ENCODE measurements at places on chromosomes 2 and 18. TPM values are rescaled to one million over a fixed set of nuclear protein-coding genes. Genes with fewer than 3 reads are reported as not detected.

DNA sequence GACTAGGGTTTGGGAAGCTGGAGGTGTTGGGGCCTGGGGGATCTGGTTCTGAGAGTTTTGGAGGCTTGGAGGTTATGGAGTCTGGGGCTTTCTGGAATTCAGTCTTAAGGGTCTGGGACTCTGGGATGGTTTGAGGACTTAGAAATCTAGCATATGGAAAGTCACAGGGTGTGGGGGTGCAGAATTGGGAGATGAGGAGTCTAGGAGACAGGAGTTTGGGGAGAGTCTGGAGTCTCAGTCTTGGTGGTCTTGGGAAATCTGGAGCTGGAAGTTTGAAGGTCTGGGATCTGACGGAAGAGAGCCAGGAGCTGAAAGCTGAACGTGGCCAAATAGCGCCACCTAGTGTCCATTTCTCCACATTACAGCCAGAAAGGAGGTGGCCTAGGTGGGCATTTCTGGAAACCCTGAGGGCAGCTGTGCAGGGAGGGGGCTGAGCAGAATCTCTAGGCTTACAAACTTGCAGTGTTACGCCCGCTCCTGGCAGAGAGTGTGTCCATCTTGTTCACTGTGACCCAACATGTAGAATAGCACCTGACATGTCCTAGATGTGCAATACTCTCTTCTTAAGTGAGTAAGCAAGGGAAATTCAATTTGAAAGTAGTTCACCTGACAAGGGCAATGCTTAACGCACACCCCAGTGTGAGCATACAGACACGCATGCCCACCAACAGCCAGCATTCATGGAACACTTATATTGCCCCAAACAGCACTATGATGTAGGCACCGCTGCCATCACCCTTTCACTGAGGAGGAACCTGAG lies 204.8 kb downstream of the TFCP2L1 start:
- no peak for DNase-seq

- DNase-seq: no peak
Measured at GRCh38 chr2:129801575-129801974, 177.9 kb upstream of the RAB6C start.

DNA sequence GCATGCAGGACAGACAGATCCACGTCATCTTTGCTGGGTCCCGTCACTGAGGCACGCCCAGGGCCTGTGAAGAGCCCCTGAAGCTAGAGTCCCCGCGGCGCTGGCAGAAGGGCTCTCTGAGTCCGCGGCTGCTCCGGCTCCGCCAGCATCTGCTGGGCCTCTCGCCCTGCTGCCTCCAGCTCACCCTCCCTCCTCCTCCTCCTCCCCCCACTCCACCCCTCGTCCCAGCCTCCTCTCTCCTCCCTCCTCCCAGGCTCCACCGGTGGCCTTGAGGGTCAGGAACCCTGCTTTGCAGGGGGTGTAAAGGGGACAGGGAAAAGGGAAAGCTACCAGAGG lies at the start of gene TNS1:
TSS of gene TNS1 (minus strand) at position 151 of the 336 bp plus-strand sequence. CDS start at position 28, 123 bp downstream.
- peak; percentile 74 for DNase-seq

DNA sequence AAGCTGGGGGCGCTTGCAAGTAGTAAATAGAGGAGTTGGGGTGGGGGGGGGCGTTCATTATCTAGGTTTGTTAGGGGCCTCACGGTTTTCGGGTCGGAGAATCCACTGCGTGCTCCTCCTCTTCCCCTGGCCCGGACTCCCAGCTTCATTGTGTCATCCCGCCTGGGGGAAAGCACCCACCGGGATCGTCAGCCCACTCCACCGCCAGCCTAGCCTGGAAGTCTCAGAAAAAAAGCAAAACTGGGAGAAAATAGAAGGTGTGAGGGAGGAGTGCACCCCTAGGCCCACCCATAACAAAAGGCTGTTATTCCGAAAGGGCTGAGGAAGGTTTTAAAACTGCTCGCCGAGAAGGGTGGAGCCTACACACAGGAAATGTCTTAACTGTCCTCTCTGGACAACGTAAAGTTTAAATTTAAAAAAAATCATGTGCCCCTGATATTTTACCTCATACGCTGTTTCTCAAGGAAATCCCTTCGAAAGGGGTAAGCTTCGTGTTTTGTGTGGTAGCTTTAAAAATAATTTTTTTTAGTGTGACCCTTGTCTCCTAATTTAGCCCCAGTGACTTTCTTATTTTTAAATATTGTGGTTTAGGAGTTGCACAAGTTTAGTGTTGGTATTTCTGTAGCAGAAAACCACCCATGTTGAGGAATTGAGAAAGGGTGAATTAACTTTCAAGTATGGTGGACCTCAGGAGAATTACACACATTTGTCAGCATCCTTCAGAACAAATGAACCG lies 104.2 kb downstream of the SPTBN1 start:
- peak; percentile 66 for DNase-seq

Gene OTOS
- not detected for polyA plus RNA-seq

DNA sequence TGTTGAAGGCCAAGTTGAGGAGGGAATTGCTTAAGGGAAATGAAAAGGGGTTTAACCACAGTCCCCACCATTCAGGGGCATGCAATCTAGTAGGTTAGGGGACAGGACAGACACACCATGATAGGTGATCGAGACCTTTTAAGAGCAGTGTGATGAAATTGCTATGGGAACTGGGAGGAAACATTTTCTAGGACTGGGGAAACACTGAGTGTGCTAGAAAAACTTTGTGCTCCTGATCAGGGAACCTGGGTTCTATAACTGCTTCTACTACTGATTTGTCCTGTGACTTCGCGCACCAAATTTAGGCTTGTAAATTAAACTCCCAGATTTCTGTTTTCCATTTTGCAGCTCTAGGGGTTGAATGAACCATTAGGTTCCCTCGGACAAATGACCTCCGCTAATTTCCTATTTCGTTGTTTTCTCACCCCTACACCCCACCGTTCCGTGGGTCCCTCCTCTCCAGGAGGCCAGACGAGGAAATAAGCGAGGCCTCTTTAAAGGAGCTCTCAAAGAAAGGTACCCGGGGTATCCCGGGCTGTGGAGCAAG lies 371 bp upstream of the LCLAT1 start:
- no peak for DNase-seq

DNA sequence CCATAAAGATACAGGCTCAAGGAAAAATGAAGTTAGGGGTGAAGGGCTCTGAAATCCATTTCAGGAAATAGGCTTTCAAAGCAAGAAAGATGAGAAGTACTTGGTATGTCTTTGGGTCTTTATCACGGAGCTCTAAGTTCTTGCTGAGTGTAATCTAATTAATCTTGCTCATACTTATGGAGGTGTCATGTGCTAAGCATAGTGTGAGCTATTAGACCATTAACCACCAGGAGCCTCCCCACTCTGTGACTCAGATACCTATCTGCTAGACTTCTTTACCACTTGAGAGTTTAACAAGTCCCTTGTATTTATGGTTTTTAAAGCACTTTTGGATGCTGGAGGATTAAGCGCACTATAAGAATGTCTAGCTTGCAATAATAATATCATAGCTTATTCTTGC lies 678.7 kb downstream of the EPHA4 start:
- no peak for DNase-seq

Gene SERPINB7
- polyA plus RNA-seq: not detected

Measured in heart left ventricle (tissue), 16 donors.